ENCODE measurements at places on chromosomes 4 and X. TPM values are rescaled to one million over a fixed set of nuclear protein-coding genes. Genes with fewer than 3 reads are reported as not detected.

- peak; percentile 91 for DNase-seq
Observed at GRCh38 chrX:56763556-56764152, 34.6 kb downstream of the NBDY start.

The FAAH2 gene
- polyA plus RNA-seq, result not detected

GRCh38 chr4:960140-960635 is 13.2 kb downstream of the DGKQ start:
- DNase-seq, result no peak

DNA sequence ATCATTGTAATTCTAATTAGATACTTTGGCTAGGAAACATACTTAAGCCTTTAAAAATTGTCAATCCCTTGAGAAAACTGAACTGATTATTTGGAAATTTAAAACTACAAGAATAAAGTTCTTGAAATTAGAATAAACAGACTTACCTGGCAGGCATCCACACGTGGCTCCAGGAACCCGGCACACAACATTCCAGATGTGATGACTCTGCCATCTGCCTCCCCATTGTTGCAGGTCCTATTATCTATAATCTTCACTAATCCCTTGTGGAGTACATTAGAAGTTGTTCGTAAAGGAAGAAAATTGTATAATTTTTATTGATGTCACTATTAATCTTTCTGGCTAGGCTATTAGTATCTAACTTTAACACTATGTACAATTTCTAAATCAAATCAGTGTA is 16.2 kb upstream of the GNRHR start:
- no peak for DNase-seq

The DCLK2 gene
- 7.5 TPM for polyA plus RNA-seq
